ENCODE measurements at places on chromosomes 5 and 9.

DNA sequence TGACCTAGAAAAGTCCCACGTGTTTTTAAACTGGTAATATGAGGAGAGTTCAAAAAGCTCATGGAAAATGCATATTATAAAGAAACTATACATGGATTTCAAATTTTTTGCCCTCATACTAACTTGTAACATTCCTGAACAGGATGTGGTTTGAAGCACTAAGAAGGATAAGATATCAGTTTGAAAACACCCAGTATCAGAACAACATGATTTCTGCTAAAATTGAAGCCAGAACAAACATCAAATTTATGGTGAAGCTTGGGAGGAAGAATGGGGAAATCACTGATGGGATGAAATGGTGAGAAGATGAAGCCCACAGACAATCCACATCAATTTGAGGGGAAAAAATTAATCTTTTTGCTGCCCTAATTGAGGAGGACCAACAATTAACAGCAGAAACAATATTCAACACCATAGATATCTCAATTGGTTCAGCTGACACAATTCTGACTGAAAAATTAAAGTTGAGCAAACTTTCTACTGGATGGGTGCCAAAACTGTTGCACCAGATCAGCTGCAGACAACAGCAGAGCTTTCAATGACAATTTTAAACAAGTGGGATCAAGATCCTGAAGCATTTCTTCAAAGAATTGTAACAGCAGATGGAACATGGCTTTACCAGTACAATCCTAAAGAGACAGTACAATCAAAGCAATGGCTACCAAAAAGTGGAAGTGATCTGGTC lies 113.2 kb upstream of the SNX2 start:
- DNase-seq = no peak

DNA sequence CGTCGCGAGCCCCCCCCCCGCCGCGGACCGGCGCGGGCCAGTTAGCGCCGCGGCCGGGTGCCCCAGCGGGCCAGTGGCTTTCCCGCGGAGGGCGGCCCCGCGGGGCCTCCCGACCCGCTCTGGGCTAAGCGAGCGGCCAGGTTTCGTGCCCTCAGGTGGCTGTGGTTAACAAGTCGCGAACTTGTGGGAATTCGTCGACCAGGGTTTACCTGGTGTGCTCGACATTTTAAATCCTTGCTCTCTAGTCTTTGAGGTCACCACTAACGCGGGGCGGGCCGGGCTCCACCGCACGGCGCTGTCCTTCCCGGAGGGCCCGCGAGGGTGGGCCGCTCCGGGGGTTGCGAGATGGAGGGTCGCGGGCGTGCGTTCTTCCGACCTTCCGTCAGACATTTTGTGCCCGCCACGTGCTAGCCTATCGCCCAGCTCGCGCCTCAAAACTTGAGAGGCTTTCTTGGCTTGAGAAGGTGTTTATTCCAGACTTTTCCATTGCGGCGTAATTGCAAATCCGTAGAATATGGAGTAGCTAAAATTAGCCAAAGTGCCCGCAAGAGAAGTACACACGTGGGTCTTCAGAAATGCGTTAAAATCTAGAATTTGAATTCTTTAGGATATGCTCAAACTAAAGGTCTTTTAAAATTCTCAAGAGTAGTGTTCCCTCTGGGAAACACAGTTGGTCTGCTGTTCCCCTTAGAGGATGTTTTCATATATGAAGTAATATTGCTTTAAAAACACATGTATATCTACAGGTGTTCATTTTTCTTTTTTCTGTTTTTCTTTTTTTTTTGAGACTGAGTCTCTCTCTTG lies 2.1 kb downstream of the ANP32B start:
- DNase-seq = peak; percentile 51

DNA sequence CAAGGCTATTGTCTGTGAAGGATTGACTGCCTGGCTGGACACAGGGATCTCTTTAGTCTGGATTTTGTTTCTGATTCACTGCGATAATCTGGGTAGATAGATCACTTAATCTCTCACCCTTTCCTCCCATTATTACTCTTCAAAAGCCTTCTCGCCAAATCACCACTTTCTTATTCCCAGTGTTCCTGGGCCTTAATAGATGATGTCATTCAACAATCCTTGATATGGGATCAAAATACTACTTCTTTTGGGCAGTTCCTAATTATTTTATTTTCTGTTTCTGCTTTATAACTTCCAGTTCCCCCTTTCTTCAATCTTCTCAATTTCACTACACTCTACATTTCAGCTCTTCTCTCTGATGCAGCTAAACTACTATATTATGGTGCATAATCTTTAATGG lies 6.8 kb upstream of the CRHBP start:
- DNase-seq = no peak

GRCh38 chr9:78541868-78542443 lies 245.0 kb downstream of the PSAT1 start:
- no peak for DNase-seq

DNA sequence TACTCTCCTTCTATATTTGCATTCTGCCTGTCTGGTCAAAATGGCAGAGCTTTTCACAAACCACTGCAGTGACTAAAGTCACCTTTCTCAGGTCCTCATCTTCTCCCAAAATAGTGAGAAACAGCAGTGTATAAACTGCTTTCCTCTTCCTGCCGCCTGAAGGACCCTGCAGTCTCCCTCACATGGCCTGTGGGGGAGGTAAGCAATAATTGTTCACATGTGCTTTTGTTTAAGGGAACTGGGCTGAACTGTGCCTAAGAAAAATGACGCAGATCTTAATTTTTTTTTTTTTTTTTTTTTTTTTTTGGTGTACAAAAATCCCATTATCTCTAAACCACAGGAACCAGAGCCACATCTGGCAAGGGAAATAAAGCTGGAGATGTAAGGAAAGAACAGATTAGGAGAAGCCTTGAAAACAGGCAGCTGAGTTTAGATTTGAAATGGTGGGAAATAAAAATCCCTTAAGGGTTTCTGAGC lies 131.7 kb upstream of the VLDLR start:
- no peak for DNase-seq

DNA sequence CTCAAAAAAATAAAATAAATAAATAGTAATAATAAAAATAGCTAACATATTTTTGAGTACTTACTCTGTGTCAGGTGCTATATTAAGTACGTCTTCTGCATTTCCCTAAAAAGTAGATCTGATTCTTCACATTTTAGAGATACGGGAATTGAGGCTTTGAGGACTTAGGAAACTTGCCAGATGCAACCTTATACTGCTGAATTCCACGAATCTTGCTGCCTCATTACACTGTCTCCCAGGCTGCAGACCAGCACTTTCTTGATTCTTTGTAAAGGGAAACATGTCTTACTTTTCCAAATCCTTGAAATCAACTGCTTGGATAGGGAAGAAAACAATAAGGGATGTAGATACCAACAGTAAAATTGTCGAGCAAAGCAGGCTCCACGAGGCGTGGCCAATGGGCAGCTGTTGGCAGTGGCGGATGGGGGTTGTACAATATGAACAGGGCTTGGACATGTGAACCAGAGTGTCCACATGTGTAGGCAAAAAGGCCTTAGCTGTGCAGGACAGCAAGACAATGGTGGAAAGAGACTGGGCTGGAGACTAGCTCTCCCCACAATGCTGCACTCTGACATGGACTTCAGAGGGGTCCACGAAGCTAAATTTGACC lies 124.3 kb upstream of the RAI14 start:
- no peak for DNase-seq

DNA sequence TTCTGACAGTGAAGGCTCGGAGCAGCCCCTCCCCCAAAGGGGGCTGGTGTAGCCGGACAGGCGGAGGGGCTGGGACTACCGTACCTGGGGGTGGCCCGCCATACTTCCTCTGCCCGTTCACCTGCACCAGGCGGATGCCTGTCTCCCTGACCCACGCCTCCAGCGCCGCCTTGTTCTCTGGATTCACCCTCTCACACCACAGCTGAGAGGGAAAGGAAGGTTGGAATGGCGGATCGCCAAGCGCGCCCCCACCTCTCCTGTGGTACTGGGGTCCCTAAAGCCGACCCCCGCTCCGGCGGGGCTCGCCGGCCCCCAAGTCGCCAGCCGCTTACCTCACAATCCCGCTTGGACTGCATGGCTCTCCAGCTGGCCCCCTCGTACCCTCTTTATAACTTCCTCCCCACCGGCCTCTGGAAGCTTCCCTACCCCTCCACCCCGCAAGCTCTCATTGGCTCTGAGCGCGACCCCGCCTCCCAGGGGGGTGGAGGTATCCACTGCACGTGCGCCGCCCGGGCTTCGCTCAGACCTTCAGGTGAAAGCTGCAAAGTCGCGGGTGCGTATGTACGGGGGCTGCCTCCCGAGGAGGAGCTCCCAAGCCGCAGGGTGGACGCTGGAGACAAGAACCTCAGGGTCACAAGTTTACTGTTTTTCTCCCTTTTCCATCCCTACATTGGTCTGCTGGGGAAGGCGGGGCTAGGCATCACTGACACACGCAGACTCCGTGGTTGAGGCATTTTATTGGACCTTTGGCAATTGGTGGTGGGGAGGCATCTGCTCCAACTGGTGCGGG lies at the start of gene DND1:
Gene DND1 (minus strand): TSS at position 390 of the 790 bp plus-strand sequence. CDS start 34 bp downstream, at position 356.
- DNase-seq = no peak

GRCh38 chr5:97991236-97991635 lies 782.2 kb upstream of the RGMB start:
- no peak for DNase-seq

DNA sequence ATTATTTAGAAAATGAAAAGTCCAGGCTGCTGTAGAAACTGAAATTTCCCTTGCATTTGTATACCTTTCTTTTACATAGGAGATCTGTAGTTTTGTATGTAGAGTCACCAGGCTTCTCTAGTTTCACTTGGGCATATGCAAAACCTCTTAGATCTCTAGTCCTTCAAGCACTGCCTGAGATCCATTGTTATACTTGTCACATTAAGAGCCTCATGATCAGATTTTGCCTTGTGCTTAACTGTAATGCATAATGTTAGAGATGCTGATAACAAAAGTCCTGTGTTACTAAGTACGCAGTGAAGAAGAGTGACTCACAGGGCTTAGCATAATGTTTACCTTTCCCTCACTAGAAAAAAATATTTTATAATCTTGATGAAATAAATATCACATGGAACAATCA lies 250.2 kb downstream of the CYLC2 start:
- no peak for DNase-seq

DNA sequence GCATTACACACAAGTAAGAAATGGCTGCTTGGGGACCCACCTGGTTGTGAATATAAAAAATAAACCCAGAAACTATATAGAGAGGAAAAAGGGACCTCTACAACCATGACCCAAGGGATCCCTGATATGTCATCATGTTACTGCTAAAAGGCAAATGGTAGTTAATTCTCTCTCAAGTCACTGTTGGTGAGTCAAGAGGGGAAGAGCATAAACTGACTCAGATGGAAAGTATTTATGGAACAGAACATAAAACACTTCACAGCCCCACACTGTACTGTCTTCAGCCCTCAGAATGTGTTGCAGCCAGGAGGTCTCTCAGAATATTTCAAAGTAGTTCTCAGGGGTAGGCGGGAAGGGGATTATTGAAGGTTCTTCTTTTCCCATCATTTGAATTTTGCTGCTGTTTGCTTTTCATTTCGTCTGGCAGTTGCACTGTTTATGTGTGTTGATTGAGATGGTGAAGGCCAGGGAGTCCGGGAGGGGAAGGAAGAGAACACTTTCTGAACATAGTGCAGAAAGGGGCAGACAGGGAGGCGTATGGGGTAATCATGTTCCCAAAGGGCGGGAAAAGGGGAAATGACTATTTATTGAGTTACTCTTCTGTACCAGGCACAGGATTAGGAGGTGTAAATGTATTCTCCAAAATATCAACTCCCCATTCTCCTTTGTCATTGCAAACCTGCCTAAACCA lies 85.5 kb downstream of the TEK start:
- DNase-seq = peak; percentile 40

DNA sequence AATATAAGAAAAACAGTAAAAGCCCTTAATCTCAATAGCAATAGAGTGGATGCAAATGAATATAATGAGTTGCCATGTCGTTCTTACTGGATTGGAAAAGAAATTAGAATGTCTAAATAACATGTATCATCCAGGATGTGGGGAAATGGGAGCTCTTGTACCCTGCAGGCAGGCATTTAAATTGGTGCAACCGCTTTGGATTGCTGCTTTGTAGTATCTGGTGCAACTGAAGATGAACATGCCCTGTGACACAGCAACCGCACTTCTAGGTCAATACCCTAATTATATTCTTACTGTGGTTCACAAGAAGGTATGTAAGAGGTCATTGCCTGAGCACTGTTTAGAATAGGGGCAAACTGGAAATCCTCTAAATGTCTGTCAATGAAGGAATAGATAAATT lies 18.9 kb downstream of the MRPS30 start:
- DNase-seq = no peak

DNA sequence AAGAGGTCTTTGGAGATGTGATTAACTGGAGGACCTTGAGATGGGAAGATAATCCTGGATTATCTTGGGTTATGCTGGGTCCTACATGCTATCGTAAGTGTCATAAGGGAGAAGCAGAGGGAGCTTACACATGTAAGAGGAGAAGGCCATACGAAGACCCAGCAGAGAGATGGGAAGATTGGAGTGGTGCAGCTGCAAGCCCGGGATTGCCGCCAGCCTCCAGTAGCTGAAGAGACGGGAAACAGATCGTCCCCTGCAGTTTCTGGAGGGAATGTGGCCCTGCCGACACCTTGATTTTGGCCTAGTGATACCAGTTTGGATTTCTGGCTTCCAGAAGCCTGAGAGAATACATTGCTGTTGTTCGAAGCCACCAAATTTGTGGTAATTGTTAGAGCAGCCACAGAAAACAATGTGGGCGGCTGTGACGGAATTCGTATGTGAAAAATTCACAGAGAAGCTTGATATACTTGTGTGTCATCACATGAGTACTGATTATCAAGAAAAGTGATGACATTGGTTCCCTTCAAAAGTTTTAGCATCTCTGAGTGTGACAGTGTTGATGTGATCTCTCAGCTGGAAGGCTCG lies 86.9 kb downstream of the CYFIP2 start:
- no peak for DNase-seq

DNA sequence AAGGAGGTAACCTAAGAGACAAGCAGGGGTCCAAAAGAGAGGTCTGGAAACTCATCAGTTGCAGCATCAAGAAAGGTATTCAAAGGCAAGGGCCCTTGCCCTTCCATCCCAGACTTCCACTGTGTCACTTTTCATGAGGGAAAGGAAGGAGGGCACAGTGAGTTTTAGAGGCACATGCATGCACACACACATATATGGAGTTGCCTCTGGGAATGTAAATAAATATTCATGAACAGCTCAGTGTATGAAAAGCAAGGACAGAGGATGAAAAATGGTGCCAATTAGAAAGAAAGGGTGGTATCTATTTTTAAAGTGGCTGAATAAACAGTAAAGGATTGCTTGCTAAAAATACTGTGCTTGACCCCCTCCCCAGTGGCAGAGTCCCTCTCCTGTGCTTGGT lies 105.3 kb upstream of the LRRTM2 start:
- DNase-seq = no peak
